Stimulated activated CD4-positive, alpha-beta T cell treated with anti-CD3 and anti-CD28 coated beads, Interleukin-4, amount 100 ng/mL, for 48 hours (primary cell): ENCODE measurements at places on chromosomes 2 and 18.

- no peak for DNase-seq
Observed at GRCh38 chr2:134936691-134937090, 18.1 kb downstream of the CCNT2 start.

DNA sequence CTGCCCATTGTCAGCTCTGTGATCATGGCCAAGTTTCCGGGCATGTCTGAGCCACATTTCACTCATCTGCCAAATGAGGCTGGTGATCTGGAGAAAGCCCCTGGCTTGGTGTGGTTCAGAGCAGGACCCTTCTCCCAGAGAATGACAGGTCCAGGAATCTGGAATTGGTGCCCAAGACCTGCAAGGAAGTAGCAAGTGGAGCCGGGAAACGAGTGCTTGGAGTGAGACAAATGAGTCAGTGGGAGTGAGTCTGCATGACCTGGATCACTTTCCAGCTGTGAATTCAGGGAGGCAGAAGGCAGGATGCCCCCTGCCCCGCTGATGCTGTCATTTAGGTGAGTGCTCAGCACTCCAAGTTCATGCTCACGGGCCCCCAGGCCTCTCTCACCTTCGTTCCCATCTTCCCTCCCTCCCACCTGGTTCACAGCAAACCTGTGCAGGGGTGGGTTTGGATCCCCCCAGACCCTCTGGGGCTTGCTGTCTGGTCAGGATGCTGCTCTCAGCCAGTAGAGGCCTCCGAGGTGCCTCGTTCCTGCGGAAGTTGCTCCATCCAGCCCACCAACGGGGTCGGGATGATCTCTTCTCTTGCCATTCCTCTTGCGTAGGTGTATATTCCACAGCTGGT, 104.4 kb downstream of the INHBB start:
- no peak for DNase-seq

GRCh38 chr2:45315861-45316260, 295.2 kb downstream of the SRBD1 start:
- DNase-seq, result no peak

- DNase-seq, result no peak
Observed at GRCh38 chr2:48566592-48567310, 36.8 kb downstream of the STON1 start.

DNA sequence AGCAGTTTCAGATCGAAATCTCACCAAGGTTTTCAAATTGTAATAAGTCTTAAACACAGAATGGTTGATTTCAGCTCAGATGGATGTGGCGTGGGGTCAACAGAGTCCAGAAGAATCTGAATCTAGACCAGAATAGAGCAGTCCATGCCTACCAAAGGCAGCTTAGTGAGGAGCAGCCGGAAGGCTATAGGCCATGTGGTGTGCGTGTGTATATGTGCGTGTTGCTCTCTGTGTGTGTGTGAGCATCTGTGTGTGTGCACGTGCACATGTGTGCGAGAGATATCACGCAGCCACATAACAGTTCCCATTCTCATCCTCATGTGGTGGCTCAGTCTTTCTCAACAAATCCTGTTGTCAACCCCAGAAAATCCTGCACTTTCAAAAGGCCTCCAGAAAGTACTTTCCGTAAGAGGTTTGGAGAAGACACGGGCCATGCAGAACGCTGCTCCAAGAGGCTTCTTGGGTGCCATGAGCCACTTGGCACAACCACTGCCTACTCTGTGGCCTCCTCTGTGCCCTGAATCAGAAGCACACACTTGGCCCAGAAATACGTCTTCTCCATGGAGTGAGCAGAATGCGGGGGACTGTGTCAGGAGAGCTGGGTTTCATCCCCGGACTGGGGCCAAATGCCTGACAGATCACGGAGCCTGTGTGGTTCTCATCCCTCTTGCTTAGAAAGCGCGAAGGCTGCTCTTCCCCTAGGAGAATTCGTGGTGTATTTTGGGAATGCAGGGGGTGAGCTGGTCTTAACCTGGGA, 67.3 kb downstream of the ACKR3 start:
- DNase-seq, result no peak

DNA sequence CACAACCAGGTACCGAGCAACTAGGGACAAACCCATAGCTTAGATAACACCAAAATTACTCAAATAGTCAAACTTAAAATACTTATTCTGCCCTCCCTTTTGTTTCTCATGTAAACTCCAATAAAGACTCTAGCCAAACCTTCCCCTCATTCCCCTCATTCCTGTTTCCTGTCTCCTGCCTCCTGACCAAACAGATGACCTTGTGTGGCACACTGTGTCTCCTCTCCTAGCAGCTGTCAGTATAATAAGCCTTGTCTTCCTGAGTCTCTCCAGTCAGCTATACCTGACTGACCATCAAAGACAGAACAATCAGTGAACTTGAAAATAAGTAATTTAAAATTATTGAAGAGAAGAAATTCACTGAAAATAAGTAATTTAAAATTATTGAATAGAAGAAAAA, 14.3 kb downstream of the SULT1C4 start:
- DNase-seq, result no peak

DNA sequence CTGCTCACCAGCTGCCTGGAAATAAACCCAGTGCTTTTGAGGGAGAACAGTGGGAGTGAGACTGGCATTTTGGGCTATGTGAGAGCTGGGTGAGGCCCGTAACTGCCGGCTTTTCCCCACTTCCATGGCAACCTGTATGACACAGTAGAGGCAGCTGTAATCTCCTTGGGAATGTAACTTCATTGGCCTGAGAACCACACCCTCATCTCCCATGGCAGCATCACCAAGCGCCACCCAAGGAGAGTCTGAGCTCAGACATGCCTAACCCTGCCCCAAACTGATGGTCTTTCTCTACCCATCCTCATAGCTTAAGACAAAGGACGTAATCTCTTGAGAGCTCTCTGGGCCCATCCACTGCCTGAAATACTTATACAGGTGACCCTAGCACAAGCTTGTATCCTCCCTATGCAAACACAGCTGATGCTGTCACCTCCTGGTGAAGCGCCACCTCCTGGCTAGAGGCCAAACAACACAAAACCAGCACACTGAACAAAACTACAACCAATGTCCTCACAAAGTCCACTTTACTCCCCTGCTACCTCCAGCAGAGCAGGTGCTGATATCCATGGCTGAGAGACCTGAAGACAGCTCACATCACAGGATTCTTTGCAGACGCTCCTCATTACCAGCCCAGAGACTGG, 763.4 kb upstream of the NRXN1 start:
- DNase-seq, result peak; percentile 3

GRCh38 chr2:235520787-235521186, 26.9 kb downstream of the AGAP1 start:
- no peak for DNase-seq

DNA sequence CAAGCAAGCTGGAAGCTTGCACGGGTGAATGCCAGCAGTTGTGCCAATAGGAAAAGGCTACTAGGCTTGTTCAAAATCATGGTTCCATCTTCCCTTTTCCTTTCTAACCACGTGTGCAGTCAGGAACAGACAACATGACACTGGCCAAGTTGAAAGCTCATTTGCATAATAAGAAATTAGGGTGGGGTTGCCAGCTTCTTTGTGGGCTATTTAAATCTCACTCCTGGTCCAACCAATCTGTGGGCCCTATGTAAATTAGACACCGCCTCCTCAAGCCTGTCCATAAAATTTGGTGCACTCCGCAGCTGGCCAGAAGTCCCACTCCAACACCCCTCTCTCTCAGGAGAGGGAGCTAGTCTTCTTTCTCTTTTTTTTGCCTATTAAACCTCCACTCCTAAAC, 1948.4 kb upstream of the PIK3C3 start:
- no peak for DNase-seq

GRCh38 chr2:67516899-67517530, 119.9 kb downstream of the ETAA1 start:
- DNase-seq, result no peak
